ENCODE measurements at places on chromosomes 2 and 18. TPM values are rescaled to one million over a fixed set of nuclear protein-coding genes. Genes with fewer than 3 reads are reported as not detected.

GRCh38 chr2:136024616-136025015 lies 39.2 kb upstream of the DARS1 start:
- DNase-seq = no peak

Gene PAX8
- not detected for total RNA-seq

- DNase-seq = no peak
Measured at GRCh38 chr18:48138210-48138609, 207.8 kb upstream of the SMAD2 start.

DNA sequence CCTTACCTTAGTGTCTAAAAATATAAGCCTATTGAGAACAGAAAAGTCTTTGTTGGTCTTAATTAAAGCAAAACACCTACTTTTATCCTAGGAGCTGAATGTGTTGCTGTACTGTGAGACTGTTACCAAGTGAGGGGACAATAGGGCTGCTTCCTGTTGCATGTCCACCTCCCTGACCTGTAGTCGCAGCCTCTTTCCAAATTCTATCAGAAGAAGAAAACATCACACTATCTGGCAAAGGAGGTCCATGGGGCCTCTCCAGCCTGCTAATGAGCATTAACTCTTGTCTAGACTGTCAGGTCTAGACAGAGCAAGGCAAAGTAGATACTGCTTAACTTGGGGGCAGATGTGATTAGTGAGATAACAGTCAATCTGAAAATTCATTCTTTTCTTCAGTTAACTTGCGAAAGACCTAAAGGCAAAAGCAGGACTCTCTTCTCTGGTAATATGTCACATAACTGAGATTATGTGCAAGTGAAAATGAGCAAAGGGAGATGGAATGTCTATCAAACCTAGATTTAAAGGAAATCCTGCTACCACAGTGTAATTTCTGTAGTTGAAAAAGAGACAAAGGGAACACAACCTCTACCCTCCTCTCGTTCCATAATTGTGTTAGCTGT lies 66.9 kb downstream of the CDH20 start:
- DNase-seq = no peak

Gene TIMM21
- 29.2 TPM for total RNA-seq

Gene CD207
- total RNA-seq = not detected

GRCh38 chr2:23516520-23517256 lies 131.7 kb downstream of the KLHL29 start:
- DNase-seq = no peak

GRCh38 chr2:149617476-149617875 lies 29.9 kb upstream of the MMADHC start:
- DNase-seq = no peak

DNA sequence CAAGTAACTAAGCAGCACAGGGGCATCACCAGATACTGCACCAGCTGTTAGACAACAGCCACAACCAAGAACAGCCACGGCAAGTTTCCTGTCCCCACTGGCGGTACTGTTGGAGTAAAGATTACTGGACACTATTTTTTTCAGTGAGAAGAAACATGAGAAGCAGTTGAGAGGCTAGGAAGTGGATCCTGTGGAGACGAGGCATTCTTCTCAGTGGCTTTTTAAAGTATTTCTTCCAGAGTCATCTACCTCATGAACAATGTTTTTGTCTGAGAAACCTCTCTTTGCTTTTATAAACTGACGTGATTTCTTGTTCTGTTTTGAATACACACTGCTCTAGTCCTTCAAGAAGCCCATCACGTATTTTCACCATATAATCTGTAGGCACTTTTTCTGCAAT lies 18.8 kb downstream of the TM4SF20 start:
- no peak for DNase-seq

DNA sequence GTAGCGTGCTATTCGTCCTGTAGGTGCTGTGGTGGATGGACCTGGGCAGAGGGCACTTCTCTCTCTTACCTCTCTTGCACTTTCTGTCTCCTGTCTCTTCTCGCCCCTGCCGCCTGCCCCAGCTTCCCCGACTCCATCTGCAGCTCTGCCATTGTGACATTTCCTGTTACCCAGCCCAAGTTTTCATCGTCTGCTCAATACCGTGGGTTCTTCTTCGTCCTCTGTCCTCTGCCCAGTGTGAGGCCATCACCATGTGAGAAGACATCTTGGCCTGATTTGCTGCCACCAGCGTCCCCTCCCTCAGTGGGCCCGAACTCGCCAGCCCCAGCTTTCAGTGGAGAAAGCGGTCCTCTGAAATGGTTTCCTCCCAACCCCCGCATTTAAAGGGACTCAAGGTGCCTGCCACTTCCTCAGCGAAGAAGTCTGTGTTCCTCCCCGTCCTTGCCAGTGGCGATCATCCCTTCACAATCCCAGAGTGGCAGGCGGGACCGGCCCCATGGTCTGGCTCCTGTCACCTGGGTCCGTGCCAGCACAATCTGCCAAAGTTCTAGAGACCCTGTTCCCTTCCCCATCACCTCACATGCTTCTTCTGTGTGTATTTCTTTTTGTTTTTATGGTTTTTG lies 18.0 kb downstream of the TGOLN2 start:
- no peak for DNase-seq

- no peak for DNase-seq
Measured at GRCh38 chr2:178828486-178828881, 21.3 kb upstream of the TTN start.

GRCh38 chr2:47815764-47816163 lies 32.8 kb downstream of the MSH6 start:
- DNase-seq = no peak

Data from H4 (cell line).